ENCODE measurements at places on chromosomes 2 and 18.

- DNase-seq: no peak
These were observed 994.7 kb upstream of the POU3F3 start for GRCh38 chr2:103859238-103859637.

- DNase-seq: no peak
These were observed 63.5 kb downstream of the HDAC4 start for GRCh38 chr2:239337122-239337876.

- no peak for DNase-seq
These were observed 41.9 kb downstream of the SPTBN1 start for GRCh38 chr2:54497763-54498680.

DNA sequence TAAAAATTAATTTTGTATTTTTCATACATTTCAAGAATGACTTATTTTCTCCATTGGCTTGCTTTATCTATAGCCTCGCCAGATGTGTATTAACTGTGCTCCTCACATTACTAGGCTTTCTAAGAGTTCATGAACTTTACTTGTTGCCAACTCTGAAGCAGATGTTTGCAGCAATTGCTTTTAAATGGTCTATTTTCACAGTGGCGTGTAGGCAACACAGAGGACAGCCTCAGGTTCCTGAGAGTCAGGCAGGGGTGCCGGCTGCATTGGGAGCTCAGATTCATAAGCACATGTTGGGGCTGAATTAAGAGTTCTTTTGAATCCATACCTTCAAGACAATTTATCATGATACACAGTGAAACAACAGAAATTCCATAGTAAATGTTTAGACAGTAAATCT, 179.2 kb upstream of the PXDN start:
- DNase-seq: no peak

- DNase-seq: no peak
These were observed 456.5 kb downstream of the FBXO15 start for GRCh38 chr18:73691118-73691517.

GRCh38 chr2:64391424-64391823, 62.5 kb upstream of the LGALSL start:
- no peak for DNase-seq

DNA sequence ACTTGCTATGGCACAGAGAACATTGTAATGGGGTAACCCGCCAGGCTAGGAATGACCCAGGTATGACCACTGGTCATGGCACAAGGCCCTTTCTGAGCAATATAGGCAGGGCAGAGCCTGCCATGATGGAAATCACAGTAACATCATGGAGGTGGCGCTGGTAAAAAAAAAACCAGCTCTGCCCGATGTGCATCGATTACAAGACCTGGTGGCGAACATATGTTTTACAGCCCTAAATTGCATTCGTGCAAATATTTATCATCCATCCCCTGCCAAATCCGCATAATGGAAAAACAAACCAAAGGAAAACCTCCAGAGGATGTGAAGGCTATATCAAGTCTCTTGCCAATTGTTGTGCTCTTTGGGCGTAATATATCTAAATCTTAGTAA, 60.6 kb downstream of the SEMA4F start:
- DNase-seq: no peak

DNA sequence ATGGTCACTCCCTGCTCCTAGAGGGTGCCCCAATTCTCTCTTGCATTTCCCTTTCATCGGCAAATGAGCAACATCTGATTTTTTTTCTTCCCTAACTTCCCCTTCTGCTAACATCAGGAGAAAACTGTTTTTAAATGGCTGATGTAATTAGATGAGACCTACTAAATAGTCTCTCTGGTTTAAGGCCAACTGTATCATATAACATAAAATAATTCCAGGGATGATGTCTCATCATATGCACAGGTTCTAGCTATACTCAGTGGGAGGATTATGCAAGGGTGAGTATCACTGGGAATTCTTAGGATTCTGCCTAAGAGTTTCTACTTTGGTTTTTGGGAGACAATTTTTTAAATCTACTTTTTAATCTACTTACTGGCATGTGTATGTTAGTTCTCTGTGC, 193.4 kb downstream of the PARD3B start:
- DNase-seq: no peak

- DNase-seq: no peak
These were observed 27.4 kb upstream of the MCM6 start for GRCh38 chr2:135903650-135904049.

GRCh38 chr2:237281836-237282306, 132.1 kb downstream of the COL6A3 start:
- DNase-seq: no peak

DNA sequence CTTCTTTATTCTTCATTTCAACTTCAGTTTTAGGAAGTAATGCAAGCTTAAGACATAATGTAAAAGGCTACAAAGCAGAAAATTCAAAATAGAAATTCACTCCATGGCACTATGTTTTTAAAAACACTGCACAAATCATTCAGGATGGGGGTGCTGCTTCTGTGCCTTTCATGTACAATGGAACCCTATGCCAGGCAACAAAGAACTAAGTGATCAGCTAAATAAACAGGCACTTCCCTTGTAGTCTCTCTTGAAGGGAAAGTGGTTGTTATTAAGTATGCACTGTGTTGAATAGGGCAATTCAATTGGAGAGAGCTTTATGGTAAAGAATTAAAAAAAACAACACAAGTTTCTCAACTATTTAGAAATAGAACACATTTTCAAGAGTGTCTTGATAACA, 10.9 kb upstream of the ERBB4 start:
- no peak for DNase-seq

- DNase-seq: no peak
These were observed 49.3 kb downstream of the GLS start for GRCh38 chr2:190929919-190930318.

DNA sequence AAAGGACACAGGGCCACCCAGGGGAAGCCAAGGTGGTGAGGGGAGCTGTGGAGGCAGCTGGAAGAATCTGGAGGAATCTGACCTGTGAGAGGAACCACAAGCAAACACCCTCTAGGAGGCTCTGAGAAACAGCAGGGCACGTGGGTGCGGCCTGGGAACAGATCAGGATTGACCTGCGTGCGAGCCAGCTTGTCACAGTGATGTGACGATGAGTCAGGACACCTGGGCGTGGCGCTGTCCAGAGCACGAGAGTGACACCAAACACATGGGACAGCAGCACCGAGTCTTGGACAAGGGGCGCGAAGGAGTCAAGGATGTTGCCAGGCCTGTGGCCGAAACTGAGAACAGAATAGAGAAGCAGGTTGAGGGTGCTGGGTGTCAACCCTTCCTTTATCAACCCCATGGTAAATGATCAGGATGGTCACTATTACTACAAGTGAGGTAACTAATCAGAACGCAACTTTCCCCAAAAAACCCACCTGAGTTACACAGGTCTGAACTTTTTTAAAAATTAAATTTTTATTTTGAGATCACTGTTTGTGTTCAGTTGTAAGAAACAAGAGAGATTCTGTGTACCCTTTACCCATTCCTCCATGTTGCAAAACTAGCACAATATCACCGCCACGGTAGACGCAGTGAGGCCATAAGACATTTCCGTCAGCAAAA, 637 bp upstream of the SFT2D3 start:
- DNase-seq: no peak

- no peak for DNase-seq
These were observed 111.9 kb downstream of the TFCP2L1 start for GRCh38 chr2:121173112-121173511.

DNA sequence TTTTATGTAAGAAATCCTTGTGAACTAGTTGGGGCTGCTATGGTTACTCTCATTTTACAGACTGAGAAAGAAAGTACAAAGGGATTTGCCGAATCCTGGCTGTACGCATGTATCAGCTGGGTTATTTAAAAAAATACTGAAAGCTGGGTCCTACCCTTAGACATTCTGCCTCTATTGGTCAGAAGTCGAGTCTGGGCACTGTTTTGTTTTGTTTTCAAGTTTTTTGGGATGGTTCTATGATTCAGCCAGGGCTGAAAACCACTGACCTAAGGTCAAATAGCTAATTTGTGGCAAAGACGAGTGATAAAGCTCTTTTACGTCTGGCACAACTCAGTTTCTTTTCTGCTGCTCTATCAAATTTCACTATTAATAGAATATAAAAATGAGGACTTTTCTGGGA, 5.9 kb upstream of the SLC8A1 start:
- no peak for DNase-seq

GRCh38 chr2:46187112-46187618, 110.0 kb upstream of the EPAS1 start:
- no peak for DNase-seq

GRCh38 chr2:2590841-2591541, 259.9 kb upstream of the MYT1L start:
- no peak for DNase-seq

DNA sequence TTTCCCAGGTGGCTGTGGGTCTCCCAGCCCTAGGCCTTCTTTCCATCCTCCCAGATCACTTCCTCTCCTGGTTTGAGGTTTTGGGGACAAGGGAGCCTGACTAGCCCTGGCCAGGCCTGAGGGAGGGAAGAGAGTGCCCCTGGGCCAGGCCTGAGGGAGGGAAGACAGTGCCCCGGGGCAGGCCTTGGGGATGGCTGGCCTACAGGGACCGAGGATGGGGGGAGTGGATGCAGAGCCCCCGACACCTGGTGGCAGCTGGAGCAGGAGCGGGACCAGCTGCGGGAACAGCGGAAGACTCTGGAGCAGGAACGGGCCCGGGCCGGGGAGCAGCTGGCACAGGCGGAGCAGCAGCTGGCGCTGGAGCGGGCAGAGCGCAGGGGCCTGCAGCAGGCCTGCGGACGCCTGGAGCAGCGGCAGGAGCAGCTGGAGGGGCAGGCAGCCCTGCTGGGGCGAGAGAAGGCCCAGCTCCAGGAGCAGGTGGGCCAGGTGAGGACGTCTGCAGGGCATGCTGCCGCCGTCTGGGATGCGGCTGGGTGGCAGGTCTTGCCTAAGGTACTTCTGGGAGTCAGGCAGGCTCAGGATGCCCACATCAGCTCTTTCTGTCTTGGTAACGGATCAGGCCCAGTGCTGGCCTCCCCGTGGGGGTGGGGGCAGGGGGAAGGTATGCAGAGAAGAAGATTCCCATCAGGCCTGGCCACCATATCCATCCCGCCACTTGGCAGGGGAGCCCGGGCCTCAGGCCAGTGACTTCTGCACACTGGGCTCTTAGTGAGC, 29.2 kb downstream of the CROCC2 start:
- DNase-seq: no peak

DNA sequence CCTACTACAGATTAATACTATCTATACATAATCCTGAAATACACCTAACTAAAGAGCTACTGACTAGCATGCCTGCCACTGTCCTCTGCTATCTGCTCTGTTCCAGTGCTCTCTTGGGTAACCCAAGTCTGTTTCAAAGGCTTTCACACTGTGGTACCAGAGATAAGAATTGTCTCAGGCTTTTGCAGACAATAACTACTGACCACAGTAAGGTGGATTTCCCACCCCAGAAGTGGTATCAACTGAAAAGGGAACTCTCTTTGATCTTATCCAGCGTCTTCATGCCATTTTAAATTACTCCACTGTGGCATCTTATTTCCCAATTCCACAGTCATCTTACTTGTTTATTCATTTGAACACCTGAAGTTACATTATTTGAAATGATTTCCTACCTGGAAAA, 190.2 kb downstream of the IKZF2 start:
- DNase-seq: no peak

DNA sequence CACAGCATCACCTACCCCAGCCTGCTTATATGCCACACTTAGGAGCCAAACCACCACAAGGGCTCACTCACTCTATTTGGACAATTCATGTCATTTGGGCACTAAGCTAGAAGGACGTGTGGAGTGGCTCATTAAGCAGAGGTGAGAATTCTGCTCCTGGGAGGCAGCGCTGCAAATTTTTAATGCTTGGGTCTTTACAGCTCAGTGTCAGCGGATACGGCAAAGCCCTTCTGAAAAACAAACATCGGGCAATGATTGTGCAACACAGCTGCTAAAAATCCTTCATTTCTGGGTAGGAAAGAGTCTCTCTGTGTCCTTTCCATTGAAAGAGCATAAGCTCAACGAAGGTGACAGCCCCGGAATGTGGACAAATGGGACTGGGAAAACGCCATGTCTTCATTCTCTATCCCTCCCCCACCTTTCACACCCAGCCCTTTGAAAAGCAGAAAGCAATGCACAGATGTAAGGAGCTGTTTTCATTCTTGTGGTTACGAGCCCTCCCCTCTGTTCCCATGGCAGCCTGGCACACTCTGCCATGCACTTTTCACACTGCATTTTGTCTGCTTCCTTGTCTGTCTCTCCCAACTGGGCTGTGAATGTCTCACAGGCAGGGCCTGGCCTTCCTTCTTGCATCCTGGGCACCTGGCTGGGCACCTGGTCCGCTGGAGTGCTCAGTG, 16.0 kb downstream of the TMEM177 start:
- DNase-seq: no peak

- DNase-seq: no peak
These were observed 9.9 kb downstream of the ACVR1 start for GRCh38 chr2:157866202-157866601.

DNA sequence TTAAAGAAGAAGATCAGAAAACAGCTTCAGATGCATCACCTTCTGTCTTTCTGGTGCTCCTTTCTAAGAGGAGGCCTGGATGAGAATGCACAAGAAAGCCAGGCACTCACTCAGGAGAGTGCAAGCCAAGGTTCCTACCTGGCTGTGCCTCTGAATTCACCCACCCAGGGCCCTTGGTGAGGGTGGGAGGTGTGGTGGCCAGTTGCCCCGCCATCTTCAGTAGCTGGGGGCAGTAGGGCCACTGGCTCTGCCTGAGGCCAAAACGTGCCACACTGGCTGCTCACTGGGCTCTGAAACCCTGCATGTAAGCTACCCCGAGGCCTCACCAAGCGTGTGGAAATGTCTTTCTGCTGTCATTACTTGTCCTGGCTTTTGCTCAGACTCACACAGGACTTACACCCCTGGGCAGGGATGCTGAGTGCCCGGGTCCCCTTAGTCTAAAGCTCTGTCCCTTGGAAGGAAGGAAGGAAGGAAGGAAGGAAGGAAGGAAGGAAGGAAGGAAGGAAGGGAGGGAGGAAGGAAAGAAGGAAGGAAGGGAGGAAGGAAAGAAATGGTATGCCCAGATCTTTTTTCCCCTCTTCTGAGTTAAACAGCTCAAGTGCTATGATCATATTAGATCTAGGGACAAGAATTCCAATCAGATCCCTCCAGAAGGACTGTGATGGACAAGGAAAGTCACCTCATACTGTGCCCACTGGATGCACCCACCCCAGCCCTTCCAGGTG, 8.5 kb upstream of the LBH start:
- no peak for DNase-seq

GRCh38 chr2:223787358-223787757, 50.0 kb downstream of the AP1S3 start:
- no peak for DNase-seq

GRCh38 chr2:62204998-62205496, 9.1 kb downstream of the B3GNT2 start:
- DNase-seq: no peak

GRCh38 chr2:135951041-135951583, 34.3 kb downstream of the DARS1 start:
- DNase-seq: no peak

- DNase-seq: no peak
These were observed 114.9 kb downstream of the ALK start for GRCh38 chr2:29806461-29806860.

All from stimulated activated CD4-positive, alpha-beta T cell treated with anti-CD3 and anti-CD28 coated beads, Interleukin-15, amount 100 ng/mL, for 1 hour (primary cell).